T-helper 2 cell (primary cell): ENCODE measurements at places on chromosomes 7 and 10.

GRCh38 chr10:117476716-117477115 is 65.8 kb upstream of the EMX2 start:
- DNase-seq, result no peak

- DNase-seq, result no peak
These were observed 21.7 kb upstream of the SMO start for GRCh38 chr7:129166745-129167144.

GRCh38 chr10:118439824-118440223 is 97.7 kb upstream of the FAM204A start:
- no peak for DNase-seq

- no peak for DNase-seq
These were observed 265.4 kb downstream of the KCND2 start for GRCh38 chr7:120538335-120538734.

- DNase-seq, result no peak
These were observed 688 bp upstream of the FOXL3 start for GRCh38 chr7:289209-289755.

DNA sequence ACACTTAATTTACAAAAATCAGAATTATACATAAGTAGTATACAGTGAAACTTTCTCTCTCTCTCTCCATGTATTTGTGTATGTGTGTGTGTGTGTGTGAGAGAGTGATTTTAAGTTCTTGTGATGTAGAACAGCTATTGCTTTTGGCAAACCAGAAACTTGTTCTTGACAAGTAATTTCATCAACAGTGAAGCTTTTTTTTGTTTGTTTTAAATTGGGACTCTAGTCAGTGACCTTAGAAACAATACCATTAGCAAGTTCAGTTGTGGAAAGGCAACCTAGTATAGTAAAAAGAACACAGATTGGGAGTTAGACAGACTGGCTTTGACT is 319.1 kb downstream of the PTEN start:
- DNase-seq, result no peak

DNA sequence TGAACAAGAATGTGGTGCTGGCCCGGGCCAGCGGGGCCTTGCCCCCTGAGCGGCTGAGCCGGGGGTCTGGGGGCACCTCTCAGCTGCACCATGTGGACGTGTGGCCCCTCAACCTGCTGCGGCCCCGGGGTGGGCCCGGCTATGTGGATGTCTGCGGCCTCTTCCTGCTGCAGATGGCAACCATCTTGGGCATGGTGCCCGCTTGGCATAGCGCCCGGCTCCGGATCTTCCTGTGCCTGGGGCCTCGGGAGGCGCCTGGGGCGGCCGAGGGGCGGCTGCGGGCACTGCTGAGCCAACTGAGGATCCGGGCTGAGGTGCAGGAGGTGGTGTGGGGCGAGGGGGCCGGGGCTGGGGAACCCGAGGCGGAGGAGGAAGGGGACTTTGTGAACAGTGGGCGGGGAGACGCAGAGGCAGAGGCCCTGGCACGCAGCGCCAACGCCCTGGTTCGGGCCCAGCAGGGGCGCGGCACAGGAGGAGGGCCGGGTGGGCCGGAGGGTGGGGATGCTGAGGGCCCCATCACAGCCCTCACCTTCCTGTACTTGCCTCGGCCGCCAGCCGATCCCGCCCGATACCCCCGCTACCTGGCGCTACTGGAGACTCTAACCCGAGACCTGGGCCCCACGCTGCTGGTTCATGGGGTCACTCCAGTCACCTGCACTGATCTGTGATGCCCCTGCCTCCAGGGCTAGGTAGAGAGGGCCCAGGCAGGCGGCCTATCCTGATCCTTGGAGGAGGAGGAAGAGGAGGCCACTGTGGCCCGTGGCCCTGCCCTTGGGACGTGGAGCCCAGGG is 1.1 kb upstream of the TRIP6 start:
- no peak for DNase-seq

- DNase-seq, result no peak
These were observed 6.8 kb downstream of the CYP26A1 start for GRCh38 chr10:93080350-93081046.

- no peak for DNase-seq
These were observed 75.1 kb upstream of the PTPRZ1 start for GRCh38 chr7:121797657-121798452.

DNA sequence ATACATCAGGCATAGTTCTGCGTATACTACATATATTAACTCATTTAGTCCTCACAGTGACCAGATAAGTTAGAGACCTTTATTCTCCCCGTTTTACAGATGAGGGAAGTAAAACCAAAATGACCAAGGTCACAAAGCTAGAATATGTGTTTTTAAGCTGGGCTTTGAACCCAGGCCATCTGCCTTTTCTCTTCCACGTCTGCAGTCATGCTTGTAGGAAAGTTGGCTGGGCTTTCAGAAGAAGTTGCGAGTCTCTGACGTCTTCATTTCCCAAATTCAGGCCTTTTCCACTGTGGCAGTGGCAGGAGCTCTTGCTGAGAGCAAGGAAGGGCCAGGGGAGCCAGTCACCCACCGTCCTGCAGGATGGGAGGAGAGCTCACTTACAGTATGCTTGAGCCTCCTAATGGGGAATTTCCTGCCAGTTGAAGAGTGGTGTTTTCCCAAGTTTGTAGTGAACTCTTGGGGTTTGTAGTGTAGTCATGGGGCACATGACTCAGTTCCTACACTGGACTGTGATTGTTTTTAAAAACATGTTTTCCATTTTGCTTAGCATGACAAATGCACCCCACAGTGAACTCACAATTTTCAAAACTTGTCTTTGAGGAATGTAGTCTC is 34.2 kb downstream of the CYP17A1 start:
- DNase-seq, result no peak

- no peak for DNase-seq
These were observed 66.7 kb upstream of the FGL2 start for GRCh38 chr7:77266291-77266794.

DNA sequence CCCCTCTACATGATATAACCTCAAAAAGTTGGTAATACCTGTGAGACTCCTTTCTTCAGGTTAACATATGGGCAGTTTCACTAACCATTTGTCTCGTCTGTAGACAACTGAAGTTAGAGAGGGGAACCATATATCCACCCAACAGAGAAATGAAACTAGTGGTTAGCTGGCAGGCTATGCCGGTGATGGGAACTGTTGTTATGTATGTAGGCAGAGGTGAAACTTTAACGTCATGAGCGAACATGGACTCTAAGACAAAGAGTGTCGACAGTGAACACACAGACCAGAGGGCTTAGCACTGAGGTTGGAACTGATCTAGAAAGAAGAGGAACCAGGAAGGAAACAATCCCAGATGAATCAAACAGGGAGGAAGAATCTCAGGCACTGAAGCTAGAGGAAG is 112.4 kb downstream of the ELMO1 start:
- DNase-seq, result peak; percentile 23

- DNase-seq, result no peak
These were observed 20.0 kb downstream of the STRIP2 start for GRCh38 chr7:129454249-129454551.

GRCh38 chr10:27618036-27618615 is 114.0 kb downstream of the RAB18 start:
- DNase-seq, result no peak

GRCh38 chr7:26311798-26312197 is 20.1 kb downstream of the SNX10 start:
- no peak for DNase-seq

GRCh38 chr7:45073786-45074527 is 14.8 kb downstream of the NACAD start:
- no peak for DNase-seq

GRCh38 chr10:127498087-127498486 is 51.0 kb upstream of the NPS start:
- no peak for DNase-seq

GRCh38 chr10:1380088-1380671 is 324.0 kb downstream of the WDR37 start:
- DNase-seq, result no peak

- DNase-seq, result no peak
These were observed 32.6 kb downstream of the ARHGAP21 start for GRCh38 chr10:24690961-24691512.

GRCh38 chr10:130782467-130782866 is 529.1 kb downstream of the TCERG1L start:
- no peak for DNase-seq

DNA sequence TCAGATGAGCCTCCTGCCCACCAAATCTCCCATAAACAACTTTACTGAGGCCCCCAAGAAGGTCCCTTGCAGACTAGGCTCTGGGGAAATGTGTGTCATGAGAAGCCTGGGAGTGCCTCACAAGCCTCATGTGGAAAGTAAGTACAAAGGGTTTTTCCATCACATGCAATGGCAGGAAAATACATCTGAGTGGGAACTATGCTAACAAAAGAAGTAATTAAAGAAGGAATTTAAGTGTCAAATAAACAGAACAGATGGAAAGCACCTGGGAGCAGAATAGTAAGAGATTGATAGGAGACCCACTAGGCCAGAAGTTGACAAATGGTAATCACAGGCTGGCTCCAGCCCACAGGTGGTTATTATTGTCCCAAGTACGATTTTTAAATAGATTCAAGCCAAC is 20.5 kb downstream of the GSAP start:
- DNase-seq, result no peak
